ENCODE measurements at places on chromosomes 12 and 14. TPM values are rescaled to one million over a fixed set of nuclear protein-coding genes. Genes with fewer than 3 reads are reported as not detected.

AGAP2 gene
- total RNA-seq = 1.4 TPM

DNAI7 gene
- total RNA-seq = not detected

NRIP2 gene
- 2.7 TPM for total RNA-seq

ADAMTS20 gene
- not detected for total RNA-seq

GTF2H3 gene
- 20.0 TPM for total RNA-seq

DNA sequence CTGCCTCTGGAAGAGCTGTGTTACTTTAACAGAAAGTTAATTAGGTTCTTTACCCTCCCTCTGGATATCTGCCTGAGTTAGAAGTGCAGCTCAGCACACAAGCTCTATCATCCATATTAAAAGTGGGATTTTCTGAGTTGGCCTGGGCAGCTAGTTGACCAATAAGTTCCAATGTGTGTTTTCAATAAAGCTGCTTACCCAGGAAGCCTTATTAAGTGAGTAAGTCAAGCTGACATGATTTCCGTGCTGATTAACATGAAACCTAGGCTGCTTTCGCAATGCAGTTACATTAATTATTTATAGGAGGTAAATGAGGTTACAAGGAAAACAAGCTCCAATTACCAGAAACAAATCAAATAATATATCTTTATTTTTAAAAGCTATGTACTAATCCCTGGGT lies 4.8 kb downstream of the NEUROD4 start:
- no peaks in the 10 kb centered on the region for H3K27me3 ChIP-seq
- no peaks in the 10 kb centered on the region for H3K4me1 ChIP-seq
- no peaks in the 10 kb centered on the region for H3K36me3 ChIP-seq
- no peak overlapping the region for H3K27ac ChIP-seq

Data from sigmoid colon (tissue), 7 donors.